ENCODE measurements at places on chromosomes 5 and 9.

GRCh38 chr5:54254482-54255198, 55.7 kb downstream of the ARL15 start:
- DNase-seq: no peak

GRCh38 chr5:37631939-37632338, 207.9 kb downstream of the GDNF start:
- DNase-seq: no peak

DNA sequence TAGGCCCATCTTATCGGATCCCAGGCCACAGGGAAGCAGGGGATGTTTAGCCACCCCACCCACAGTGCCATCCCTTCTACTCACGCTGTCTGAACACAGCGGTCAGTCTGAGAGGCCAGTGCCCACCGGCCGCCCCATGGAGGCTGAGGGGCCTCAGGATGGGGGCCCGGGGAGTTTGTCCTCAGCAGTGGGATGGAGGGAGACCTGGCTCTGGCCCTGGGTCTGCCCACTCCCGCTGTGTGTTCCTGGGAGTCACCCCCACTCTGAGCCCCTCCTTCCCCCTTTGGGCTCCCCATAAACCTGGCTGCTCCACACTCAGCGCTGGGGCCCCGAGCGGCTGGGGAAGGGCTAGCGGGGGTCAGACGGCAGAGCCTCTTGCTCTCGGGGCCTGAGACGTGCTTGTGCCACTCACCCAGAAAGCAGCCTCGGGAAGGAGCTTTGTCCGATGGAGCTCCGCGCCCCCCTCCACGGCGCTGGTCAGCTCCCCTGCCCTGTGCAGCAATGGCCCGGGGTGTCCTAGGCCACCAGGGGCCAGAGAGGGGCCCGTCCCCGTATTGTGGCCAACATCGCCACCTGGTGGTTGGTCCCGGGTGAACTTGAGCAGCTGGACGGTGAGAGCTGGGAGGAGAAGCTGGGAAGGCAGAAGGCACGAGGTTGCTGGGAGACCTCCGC, 10.9 kb upstream of the LAMC3 start:
- DNase-seq: peak; percentile 68

DNA sequence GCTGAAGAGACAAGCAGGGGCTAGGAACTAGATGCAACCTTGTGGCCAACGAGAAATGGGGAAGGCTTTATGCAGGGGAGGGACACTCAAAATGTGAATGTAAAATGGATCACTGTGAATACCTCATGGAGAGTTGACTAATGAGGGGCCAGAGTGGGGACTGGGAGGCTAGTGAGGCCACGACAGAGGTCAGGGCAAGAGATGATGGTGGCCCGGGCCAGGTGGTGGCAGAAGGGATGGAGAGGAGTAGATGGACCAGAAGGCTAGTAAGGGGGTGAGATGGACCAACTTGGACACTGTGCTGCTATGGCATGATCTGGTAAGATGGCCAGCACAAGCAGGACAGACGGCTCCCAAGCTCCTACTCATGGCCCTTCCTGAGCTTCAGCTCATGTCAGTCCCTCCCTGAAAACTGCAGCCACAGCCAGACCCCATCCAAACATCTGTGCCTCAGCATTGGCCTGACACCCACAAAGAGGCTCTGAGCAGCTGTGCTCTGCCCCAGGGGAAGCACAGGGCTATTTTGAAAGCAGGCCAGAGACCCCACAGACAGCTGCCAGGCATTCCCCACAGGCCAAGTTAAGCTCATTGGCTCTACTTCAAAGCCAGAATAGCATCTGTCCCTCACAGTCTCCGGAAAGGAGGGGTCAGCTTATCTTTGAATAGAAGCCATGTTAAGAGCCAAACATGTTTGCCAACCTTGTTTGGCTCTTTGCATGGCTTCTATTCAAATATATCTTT, 22.1 kb downstream of the P4HA2 start:
- DNase-seq: peak; percentile 42

DNA sequence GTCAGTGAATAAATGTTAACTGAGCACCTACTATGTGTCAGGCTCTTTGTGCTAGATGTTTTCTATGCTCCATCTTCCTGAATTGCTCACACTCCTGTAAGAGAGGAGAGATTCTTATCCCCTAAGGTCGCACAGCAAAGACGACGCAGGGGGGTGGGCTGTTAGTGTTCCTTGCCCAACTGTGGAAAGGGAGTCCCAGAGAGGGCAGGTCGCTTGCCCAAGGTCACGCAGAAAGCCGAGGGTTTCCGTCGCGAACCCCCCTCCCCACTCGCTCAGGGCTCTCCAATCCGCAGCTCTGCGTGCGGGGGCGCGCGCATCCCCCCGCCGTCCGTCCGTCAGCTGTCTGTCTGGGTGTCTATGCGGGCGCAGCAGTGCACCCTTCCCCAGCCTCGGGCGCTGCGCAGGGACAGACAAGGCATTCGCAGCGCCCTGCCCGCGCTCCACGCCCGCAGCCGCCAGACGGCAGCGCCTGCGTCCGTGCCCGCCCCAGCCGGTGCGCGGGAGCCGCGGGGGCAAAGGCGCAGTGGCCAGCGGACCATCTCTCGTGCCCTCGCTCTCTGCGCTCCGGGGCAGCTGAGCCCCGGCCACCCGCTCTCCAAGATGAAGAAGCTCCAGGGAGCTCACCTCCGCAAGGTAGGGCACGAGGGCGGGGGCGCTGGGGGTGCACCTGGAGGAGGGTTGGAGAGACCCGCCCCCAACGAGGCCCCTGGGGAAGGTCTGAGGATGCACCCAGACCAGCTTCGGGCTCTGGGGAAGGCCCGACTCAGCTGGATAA, at the start of gene SLC6A7:
TSS of gene SLC6A7 (plus strand) at position 335 of the 775 bp plus-strand sequence. CDS start at position 601, 266 bp downstream.
- DNase-seq: no peak

GRCh38 chr5:87421307-87421706, 8.6 kb upstream of the CCNH start:
- DNase-seq: no peak

- DNase-seq: no peak
Measured at GRCh38 chr5:38467353-38468040, 88.9 kb downstream of the LIFR start.

DNA sequence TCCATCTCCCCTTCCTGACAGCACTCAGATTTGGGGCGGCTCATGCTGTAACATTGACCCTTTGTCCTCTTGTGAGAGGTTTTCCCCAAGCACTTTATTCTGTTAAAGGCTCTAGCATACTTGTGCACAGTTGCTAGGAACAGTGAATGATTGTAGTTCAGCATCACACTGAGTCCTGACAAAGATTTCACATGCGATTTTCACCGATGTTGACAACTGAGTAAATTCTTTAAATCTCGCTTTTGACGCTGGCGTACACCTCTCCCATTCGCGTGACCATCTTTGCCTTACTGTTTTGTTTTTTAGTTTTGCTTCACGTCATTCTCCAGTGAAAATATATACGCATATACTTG, 780 bp downstream of the CDC37L1 start:
- no peak for DNase-seq

DNA sequence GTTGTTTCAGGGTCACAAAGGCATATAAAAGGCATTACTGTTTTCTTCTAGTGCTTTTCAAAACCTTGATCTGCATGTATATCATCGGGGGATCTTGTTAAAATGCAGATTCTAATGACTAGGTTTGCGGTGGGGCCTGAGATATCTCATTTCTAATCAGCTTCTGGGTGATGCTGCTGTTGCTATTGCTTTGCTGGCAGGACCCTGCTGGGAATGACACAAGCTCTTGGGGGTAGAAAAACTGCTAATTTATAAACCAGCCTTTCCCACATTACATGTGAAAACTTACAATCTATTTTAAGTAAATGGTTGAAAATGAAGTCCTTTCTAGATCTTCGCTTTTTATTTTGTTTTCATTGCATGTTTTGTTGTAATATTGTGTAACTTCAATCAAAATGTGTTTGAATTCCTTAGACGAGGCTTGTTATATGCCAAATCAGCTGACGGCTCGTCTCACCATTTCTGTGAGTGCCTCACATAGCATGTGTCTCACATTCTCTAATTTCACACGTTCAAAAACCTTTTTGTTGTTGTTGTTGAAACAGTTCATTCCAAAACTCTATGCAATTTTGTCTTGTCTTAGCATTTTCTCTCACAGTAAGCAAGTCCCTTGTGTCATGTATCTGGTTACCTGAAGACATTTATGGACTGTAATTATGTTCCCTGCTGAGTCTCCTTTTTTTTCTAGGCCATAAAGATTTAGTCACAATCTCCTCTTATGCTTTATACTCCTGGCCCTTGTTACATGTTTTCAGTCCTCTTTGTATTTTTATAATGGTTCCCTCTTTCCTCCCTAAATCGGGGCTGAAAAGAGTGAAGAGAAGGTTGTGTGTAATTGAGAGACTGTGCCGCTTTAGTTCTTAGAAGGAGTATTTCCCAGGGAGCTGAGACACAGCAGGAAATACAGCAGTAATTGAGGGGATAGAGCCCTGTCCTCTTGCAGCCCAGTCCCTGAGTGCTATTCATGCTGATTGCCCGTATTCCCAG, 521.0 kb upstream of the SEMA6A start:
- no peak for DNase-seq

DNA sequence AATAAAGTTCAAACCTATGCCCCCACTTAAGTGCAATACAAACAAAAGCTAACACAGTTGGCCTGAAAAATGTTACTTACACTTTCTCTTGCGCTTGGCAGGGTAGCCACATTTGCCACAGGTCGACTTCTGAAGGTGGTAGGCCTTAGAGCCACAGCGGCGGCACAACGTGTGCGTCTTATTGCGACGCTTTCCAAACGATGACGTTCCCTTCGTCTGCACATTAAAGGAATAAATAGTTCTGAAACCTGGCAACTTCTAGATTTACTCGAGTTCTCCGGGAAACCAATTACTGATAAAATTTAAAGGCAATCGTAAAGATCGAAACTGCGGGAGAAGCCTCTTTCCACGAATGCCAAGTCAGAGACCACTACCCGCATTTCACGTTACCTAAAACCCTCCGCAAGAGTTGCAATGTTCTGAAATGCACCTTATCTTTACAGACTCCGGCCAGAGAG, 602 bp downstream of the RPL37 start:
- DNase-seq: peak; percentile 81

GRCh38 chr9:92378865-92379560, 25.4 kb downstream of the OGN start:
- no peak for DNase-seq
